ENCODE measurements at places on chromosomes 16 and 17. TPM values are rescaled to one million over a fixed set of nuclear protein-coding genes. Genes with fewer than 3 reads are reported as not detected.
A peak's percentile ranks its signal among the peaks of the same experiment; 100 is the strongest.

Gene ARRB2
- total RNA-seq, result 99.1 TPM

Gene CDH1
- total RNA-seq, result 1.0 TPM

Gene TBC1D3C
- not detected for total RNA-seq

DNA sequence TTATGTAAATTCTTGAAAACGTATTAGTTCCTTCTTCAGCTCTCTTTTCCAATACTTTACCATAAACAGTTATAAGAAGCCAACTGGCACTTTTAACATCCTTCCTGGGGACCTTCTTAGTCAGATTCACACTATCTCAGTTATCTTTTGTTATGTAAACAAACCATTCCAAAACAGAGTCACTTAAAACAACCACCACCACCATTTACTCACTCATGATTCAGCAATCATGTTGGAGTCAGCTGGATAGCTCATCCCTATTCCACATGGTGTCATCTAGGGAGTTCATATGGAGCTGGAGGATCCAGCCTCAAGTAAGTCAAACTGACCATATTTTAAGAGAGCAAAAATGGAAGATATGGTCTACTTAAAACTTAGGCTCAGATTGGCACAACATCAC lies 240.3 kb upstream of the IRX3 start:
- DNase-seq, result no peak
- H3K27ac ChIP-seq, result no peak overlapping the region
- H3K27me3 ChIP-seq, result no peaks in the 10 kb centered on the region

DNA sequence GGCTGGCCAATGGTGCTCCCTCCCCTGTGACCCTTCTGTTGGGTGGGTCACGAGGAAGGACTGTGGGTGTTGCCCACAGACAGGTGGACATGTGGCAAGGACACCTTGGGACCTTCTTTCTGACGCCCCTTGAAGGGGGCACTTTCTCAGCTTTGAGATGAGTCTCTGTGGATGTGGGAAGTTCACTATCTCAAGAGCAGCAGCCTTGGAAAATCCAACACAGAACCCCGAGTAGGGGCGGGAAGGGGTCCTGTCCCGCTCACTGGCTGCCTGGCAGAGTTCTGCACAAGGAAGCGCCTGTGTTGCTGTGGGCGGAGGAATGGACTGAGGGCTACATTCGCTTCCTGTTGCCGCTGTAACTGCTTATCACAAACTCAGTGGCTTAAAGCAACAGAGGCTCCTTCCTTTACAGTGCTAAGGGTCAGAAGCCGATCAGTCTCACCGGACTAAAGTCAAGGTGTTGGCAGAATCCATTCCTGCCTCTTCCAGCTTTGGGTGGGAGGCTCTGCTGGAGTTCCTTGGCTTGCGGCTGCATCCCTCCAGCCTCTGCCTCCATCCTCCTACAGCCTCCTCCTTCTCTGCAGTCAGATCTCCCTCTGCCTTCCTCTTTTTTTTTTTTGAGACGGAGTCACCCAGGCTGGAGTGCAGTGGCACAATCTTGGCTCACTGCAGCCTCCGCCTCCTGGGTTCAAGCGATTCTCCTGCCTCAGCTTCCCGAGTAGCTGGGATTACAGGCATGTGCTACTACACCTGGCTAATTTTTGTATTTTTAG lies 305.2 kb downstream of the SEC14L1 start:
- no peaks in the 10 kb centered on the region for H3K27me3 ChIP-seq
- H3K4me1 ChIP-seq, result peaks cover 28% of the 10 kb centered on the region
- DNase-seq, result peak; percentile 47
- H3K36me3 ChIP-seq, result no peaks in the 10 kb centered on the region

DNA sequence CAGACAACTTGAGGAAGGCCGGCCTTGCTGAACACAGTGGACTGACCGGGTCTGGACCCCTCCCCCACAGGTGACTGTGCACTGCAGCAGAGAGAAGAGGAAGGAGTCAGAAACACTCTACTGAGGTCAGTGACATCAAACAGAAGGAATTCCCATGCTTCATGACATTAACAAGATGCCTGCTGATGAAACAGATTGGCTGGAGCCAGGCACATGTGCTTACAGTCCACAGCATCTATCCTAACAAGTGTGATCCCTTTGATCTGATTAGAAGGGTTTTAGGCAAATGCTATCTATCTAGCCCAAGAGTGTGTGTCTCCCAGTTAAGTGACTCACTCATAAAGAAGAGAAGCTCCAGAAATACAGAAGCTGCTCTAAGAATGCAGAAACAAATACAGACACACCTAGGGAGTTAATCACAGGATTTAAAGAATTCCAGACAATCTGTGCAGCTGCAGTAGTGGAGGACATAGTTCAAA lies 90.2 kb downstream of the SYCE1L start:
- no peaks in the 10 kb centered on the region for H3K4me1 ChIP-seq
- no peak overlapping the region for H3K4me3 ChIP-seq
- no peak overlapping the region for H3K27ac ChIP-seq
- H3K27me3 ChIP-seq, result no peaks in the 10 kb centered on the region
- H3K36me3 ChIP-seq, result no peaks in the 10 kb centered on the region
- no peak for DNase-seq

GRCh38 chr17:41976142-41976768 lies 9.7 kb downstream of the CNP start:
- no peak overlapping the region for H3K4me3 ChIP-seq
- H3K27ac ChIP-seq, result peak overlapping the region; percentile 48
- peaks cover 91% of the 10 kb centered on the region for H3K36me3 ChIP-seq
- peaks cover 11% of the 10 kb centered on the region for H3K4me1 ChIP-seq
- no peaks in the 10 kb centered on the region for H3K27me3 ChIP-seq
- peak; percentile 68 for DNase-seq

GRCh38 chr16:27677263-27677662 lies 127.3 kb downstream of the KATNIP start:
- H3K4me3 ChIP-seq, result no peak overlapping the region
- H3K27ac ChIP-seq, result no peak overlapping the region
- no peaks in the 10 kb centered on the region for H3K27me3 ChIP-seq
- no peak for DNase-seq
- H3K36me3 ChIP-seq, result peaks cover 23% of the 10 kb centered on the region
- H3K4me1 ChIP-seq, result no peaks in the 10 kb centered on the region

- H3K27me3 ChIP-seq, result no peaks in the 10 kb centered on the region
- H3K36me3 ChIP-seq, result no peaks in the 10 kb centered on the region
- H3K27ac ChIP-seq, result no peak overlapping the region
Observed at GRCh38 chr16:52529226-52529625, 17.7 kb downstream of the TOX3 start.

DNA sequence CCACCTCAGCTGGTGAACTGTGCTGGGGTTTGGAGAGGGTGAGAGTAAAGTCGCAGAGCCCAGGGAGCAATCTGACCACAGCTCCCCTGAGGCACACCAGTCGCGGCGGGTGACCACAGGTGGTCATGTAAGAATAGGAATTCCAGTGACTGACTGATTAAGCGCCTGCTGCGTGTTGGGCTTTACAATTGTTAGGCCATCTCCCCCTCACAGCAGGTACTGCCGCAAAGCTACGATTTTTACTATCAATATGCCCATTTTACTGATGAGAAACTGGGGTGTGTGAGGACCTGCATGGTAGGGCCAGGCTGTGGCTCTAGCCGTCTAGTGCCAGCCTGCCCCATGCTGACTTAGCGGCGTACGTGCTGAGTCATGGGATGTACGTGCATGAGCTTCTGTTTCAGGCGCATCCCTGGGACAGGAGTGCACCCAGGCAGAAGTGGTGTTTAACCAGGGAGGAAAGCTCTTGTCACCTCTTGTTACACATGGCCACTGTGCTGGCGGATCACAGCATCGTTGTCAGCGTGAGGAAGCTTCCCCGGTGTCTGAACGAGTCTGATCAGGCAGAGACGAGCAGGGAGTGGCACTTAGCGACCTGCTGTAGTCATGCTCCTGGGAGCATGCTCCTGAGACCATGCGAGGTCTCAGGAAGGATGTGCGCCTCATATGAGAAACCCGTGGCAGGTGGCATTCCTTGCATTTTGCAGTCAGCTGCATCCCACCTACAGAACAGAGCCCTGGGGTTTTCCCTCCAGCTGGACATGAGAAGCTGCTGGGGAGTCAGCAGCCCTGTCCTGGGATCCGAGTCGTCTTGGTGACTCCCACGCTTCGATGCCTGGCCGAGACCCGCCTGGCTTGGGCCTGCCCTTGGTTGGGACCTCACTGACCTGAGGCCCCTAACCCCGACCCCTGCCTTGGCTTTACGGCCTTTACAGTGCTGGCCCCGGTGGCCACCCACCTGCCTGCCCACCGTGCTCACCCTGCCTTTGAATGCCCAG lies 163.7 kb upstream of the CHMP6 start:
- H3K4me3 ChIP-seq, result no peak overlapping the region
- H3K4me1 ChIP-seq, result peaks cover 7% of the 10 kb centered on the region
- H3K36me3 ChIP-seq, result no peaks in the 10 kb centered on the region
- no peaks in the 10 kb centered on the region for H3K27me3 ChIP-seq
- H3K27ac ChIP-seq, result peak overlapping the region; percentile 43
- no peak for DNase-seq

GRCh38 chr17:59627274-59627673 lies 7.6 kb downstream of the CLTC start:
- H3K4me1 ChIP-seq, result peaks cover 93% of the 10 kb centered on the region
- DNase-seq, result no peak
- H3K4me3 ChIP-seq, result no peak overlapping the region
- no peaks in the 10 kb centered on the region for H3K27me3 ChIP-seq

DNA sequence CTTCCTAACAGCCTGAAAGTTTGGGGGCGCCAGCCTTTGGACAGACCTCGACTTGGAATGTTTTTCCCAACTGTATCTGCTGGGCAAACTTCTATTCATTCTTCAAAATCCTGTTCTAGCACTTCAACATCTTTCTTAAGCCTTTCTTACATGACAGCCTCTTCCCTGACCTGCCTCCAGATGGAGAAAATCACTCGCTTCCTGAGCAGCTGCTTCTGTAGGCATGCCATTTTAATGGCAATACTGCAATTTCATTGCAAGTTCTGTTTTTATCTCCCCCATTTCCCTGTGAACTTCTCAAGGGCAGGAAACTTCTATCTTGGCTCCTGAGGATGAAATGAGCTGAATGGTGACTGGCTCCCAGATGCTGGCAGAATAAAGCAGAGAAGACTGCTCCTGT lies 128.8 kb upstream of the ASIC2 start:
- no peak overlapping the region for H3K4me3 ChIP-seq
- no peak overlapping the region for H3K27ac ChIP-seq
- H3K27me3 ChIP-seq, result no peaks in the 10 kb centered on the region

DNA sequence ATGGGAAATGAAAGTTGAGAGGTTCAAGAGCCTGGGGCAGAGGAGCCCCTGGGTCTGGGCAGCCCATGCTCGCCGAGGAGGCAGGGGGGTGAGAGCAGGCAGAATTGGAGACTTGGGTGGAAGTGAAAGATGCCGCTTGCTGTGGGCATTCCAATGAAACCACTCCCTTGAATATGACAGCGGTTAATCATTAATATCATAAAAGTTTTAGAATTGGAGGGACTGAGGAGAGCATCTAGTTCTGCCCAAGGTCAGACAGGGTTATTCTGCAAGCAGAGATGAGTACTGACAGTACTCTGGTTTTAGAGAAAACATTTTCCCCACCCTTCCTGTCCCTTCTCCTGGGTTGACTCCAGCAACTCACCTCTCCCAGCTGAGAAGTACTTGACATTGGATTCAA lies 180.2 kb downstream of the MSI2 start:
- no peaks in the 10 kb centered on the region for H3K27me3 ChIP-seq
- no peak for DNase-seq
- H3K36me3 ChIP-seq, result no peaks in the 10 kb centered on the region
- no peak overlapping the region for H3K4me3 ChIP-seq
- no peak overlapping the region for H3K27ac ChIP-seq

GRCh38 chr17:17170346-17170985 lies 35.7 kb downstream of the PLD6 start:
- no peaks in the 10 kb centered on the region for H3K4me1 ChIP-seq
- no peaks in the 10 kb centered on the region for H3K36me3 ChIP-seq

GRCh38 chr17:39627047-39627711 lies 427 bp downstream of the PPP1R1B start:
- H3K4me3 ChIP-seq, result no peak overlapping the region
- peaks cover 13% of the 10 kb centered on the region for H3K27me3 ChIP-seq
- H3K27ac ChIP-seq, result peak overlapping the region; percentile 47
- H3K4me1 ChIP-seq, result peaks cover 15% of the 10 kb centered on the region

DNA sequence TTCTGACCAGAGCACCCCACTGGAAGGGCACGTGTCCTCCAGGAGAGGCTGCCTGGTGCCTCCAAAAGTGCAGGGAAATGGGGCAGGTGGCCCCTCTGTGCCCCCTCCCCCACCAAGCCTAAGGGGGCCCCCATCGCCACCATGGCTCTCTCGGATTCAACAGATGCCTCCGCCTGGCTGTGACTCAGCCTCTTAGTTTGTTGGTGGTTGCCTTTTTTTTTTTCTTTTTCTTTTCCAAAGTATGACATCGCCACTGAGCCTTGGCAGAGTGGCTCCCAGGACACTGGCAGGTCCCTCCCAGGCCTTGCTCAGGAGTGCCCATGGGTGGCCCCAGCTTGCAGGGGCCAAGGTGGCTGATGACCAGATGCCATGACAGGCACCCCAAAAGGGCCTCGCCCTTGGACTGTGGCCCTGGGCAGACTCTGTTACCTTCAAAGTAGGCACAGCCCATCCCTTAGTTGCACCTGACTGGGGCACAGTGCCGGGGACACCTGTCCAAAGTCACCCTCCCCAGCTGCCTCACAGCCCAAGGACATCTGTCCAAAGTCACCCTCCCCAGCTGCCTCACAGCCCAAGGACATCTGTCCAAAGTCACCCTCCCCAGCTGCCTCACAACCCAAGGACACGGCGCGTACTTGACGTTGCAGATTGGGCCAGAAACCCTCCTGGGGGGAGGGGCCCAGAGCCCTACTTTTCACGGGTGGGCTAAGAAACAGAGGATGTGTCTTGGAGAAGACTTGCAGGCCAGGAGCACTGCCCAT lies 29.6 kb downstream of the NPTX1 start:
- H3K36me3 ChIP-seq, result no peaks in the 10 kb centered on the region
- H3K4me3 ChIP-seq, result no peak overlapping the region
- H3K27ac ChIP-seq, result peak overlapping the region; percentile 35
- H3K4me1 ChIP-seq, result peaks cover 17% of the 10 kb centered on the region
- DNase-seq, result peak; percentile 77
- no peaks in the 10 kb centered on the region for H3K27me3 ChIP-seq

- H3K36me3 ChIP-seq, result no peaks in the 10 kb centered on the region
- DNase-seq, result no peak
- H3K4me3 ChIP-seq, result no peak overlapping the region
- H3K27ac ChIP-seq, result no peak overlapping the region
- no peaks in the 10 kb centered on the region for H3K27me3 ChIP-seq
Observed at GRCh38 chr16:75312875-75313274, 61.5 kb upstream of the BCAR1 start.

DNA sequence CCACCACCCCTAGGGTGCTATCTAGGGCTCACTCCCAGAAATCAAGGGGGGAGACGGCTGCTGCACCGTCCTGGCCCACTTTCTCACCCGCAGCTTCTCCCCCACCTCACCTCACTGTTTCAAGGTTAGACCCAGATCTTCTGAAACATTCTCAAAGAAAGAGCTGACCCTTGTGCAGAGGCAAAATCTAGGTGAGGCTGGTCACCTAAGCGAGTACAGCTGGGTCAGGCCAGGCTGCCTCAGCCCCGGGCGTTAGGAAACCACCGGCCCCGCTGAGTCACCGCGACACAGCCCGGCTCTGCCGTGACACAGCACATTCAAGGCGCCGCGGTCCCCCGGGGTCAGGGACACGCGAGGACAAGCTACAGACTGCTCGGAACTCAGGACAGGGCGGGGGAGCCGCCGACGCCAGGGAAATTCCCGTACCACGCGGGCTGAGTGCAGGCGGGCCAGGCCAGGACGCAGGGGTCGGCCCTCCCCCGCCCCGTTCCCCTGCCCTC lies 27.1 kb downstream of the GNPTG start:
- H3K4me1 ChIP-seq, result peaks cover 12% of the 10 kb centered on the region
- no peaks in the 10 kb centered on the region for H3K36me3 ChIP-seq
- DNase-seq, result peak; percentile 98

GRCh38 chr17:77022766-77023165 lies 118.0 kb upstream of the SEC14L1 start:
- no peaks in the 10 kb centered on the region for H3K36me3 ChIP-seq
- H3K4me1 ChIP-seq, result no peaks in the 10 kb centered on the region
- no peaks in the 10 kb centered on the region for H3K27me3 ChIP-seq
- H3K4me3 ChIP-seq, result no peak overlapping the region

All from adrenal gland (tissue), 19 donors.